ENCODE measurements at places on chromosomes 12 and 14.

- no peak for DNase-seq
These were observed 21.2 kb upstream of the RDH16 start for GRCh38 chr12:56978397-56979138.

DNA sequence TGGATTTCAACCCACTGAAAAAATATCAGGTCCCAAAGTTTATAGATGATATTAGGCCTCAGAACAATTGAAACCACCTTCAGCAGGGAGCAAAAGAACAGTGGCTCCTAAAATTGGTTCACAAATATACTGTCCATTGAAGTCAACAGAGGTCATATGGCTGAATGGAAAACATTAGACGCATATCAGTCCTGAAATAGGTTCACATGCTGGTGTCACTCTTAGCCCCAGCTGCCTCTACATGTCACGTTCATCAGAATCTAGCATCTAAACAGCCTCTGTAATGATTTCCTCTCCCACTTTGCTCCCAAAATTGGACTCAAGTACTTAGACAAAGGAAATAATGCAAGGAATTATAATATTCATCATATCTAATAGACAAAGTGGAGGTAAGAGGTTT, 8.7 kb downstream of the FLRT2 start:
- no peak for DNase-seq

GRCh38 chr12:92292016-92292415, 146.4 kb upstream of the BTG1 start:
- DNase-seq: no peak

- no peak for DNase-seq
These were observed 3.7 kb downstream of the KERA start for GRCh38 chr12:91053951-91054715.

GRCh38 chr12:108120863-108121165, 8.3 kb upstream of the WSCD2 start:
- no peak for DNase-seq

GRCh38 chr12:79547735-79548609, 142.8 kb downstream of the PAWR start:
- peak; percentile 10 for DNase-seq

GRCh38 chr12:67939611-67940010, 49.6 kb upstream of the IFNG-AS1 start:
- DNase-seq: no peak

- DNase-seq: no peak
These were observed 60.4 kb downstream of the FOS start for GRCh38 chr14:75339059-75339458.

DNA sequence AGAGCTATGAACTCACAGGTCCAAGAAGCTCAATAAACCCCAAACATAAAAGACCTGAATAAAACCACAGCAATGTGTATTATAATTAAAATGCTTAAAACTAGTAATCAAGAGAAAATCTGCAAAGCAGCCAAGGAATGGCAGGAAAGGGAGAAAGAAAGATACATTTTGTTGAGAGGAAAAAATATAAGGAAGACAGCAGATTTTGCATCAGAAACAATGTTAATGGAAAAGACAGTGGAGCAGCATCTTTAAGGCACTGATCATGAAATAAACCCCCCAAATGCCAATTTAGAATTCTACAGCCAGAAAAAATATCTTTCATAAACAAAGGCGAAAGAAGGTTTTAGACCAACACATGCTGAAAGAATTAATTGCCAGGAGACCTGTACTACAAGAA, 39.3 kb downstream of the RAN start:
- no peak for DNase-seq

DNA sequence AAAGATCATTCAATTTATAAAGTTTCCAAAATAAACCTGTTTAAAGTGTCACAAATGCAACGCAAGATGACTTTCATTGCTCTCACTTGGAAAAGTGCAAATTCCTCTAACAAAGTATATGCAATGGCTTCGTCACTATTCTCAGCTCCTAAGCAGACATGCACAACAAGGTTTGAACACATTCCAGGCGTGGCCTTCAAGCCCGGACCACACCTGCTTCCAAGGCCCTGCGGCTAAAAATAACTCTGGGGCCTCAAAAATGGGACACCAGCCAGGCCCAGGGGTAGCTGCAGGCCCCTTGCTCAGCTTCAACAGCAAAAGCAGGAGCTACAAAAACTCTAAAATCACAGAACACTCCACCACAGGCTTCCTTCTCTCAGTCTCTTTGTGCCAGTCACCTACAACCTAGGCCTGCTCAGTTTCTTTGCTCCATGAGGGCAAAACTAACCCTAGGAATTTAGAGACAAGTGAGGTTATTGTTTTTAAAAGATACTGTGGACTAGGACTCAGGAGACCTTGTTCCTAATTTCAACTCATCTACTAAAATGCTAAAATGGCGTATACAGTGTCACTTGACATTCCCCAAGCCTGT, 29.3 kb downstream of the DUSP16 start:
- peak; percentile 44 for DNase-seq

DNA sequence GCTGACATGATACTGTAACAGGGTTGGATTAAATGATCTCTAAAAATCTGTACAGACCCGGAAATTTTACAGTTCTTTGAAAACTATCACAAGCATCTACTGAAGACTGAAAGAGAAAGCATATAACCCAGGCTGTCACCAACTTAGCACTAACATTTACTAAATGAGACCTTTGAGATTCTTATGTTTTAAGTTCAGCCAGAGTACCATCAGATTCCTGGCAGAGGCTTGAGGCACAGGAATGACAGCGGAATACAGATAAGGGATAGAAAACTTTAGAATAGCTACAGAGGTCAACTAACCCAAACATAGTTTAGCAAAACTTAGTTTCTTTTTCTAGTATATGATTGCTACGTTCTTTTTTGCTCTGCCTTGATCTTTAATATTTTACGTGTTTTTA, 91.6 kb upstream of the FERMT2 start:
- no peak for DNase-seq

GRCh38 chr14:75972801-75973421, 8.9 kb downstream of the TGFB3 start:
- peak; percentile 88 for DNase-seq

DNA sequence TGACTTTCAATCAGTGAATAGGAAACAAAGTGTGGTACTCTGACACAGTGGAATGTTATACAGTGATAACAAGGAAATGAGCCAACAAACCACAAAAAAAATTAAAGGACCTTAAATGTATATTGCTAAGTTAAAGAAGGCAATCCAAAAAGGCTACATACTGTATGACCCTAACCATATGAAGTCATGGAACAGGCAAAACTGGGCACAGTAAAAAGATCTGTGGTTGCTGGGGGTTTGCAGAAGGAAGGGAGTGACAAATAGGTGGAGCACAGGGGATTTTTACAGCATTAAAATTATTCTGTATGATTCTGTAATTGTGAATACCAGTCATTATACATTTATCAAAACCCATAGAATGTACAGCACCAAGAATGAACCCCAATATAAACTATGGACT, 112.6 kb downstream of the KCNC2 start:
- DNase-seq: no peak

- no peak for DNase-seq
These were observed 267.1 kb upstream of the CRY1 start for GRCh38 chr12:107360482-107360881.

GRCh38 chr12:131280426-131280825, 326.7 kb downstream of the ADGRD1 start:
- no peak for DNase-seq

DNA sequence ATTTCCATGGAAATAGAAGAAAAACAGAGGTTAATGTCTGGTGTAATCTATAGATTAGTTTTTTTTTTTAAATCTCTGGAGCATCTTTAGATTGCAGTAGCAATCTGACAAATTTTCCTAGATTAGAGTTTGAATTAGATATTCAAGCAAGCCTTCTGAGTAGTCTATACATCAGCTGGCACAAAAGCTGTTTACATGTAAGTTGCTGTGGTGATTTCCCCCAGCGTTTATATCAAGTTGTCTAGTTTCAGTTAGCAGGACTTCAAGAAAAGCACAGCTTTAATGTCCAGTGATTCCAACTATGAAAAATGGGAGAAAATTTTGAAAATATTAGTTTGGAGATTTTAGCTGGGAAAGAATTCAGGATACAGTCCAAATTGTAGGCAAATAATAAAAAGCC, 605.0 kb upstream of the USP15 start:
- no peak for DNase-seq

DNA sequence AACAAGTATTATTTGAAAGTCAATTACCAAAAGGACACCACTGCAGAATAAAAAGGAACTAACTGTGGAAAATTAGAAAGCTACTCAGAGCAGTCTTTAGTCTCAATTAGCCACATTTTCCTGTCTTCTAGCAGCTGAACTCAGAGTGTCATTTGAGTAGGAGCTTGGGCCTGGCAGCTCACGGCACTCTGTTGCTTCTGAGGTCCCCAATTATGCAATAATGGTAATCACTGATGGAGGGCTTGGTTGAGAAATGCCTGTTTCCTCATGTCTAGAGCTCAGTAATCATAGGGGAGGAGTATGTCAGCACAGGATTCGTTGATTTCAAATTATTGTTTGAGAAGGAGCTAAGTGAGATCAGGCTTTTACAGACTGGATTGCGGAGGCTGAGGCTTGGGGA, 108.6 kb downstream of the VRK1 start:
- DNase-seq: no peak

DNA sequence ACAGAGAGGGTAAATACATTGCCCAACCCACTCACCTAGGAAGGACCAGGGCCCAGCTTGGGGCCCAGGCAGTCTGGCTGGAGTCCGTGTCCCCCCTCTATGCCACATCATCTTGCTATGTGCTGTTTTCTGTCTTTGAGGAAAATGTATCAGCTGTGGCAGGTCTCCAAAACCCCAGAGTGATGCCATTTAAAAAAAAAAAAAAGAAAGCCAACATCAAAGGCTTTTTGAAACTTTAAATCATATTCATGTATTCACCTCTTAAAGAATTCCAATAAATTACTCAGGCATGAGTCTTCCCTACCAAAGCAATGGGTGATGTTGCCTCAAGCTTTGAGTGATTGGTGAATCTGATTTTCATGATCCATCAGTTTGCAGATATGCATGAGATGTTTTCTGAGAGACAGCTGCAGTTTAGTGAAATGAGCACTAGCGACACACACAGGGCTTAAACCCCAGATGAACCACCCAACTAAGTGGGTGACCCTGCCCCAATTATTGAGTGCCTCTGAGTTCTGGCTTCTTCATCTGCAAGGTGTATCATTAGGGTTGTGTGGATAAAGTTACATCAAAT, 6.1 kb downstream of the KRT81 start:
- DNase-seq: no peak

DNA sequence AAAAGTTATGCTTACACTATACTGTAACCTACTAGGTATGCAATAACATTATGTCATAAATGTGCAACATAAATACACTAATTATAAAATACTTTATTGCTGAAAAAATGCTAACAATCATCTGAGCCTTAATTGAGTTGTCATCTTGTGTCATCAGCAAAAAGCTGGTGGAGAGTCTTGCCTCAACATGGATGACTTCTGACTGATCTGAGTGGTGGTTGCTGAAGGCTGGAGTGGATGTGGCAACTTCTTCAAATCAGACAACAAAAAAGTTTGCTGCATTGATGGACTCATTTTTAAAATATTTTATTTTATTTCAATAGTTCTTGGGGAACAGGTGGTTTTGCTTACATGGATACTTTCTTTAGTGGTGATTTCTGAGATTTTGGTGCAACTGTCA, 93.9 kb upstream of the AMN1 start:
- DNase-seq: no peak

- DNase-seq: no peak
These were observed 19.1 kb downstream of the GOLGA5 start for GRCh38 chr14:92813201-92813600.
